ENCODE measurements at places on chromosomes 3 and 15.
A peak's percentile ranks its signal among the peaks of the same experiment; 100 is the strongest.

DNA sequence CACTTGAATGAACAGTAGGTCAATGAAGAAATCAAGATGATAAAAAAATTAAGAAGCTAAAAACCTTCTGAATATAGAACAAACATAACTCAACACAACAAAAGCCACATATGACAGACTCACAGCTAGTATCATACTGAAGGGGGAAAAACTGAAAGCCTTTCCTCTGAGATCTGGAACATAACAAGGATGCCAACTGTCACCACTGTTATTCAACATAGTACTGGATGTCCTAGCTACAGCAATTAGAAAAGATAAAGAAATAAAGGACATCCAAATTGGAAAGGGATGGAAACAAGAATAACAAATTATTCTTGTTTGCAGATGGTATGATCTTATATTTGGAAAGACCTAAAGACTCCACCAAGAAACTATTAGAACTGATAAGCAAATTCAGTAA lies 60.8 kb downstream of the ILDR1 start:
- DNase-seq, result no peak

GRCh38 chr15:31335989-31336592 lies 9.5 kb downstream of the KLF13 start:
- no peak for DNase-seq

- DNase-seq, result no peak
These were observed 230.7 kb downstream of the BBX start for GRCh38 chr3:107753494-107753893.

DNA sequence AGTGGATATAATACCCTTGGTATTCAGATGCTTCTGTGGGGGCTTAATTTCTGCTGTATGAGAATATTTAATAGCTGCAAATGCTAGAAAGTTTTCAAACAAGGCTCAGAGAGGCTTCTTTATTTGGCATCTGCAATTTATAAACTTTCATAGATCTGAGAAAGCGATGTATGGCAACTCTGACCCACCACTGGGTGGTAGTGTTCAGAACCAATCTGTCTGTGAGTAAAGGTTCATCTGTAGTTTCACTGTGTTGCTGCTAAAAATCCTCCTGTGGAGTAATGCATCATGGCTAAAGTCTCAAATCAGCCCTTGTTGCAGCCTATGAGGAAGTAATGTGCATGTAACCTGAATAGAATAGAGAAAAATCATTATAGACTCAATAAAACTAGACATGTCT lies 47.4 kb downstream of the CLSTN2 start:
- no peak for DNase-seq

GRCh38 chr15:67084561-67084960 lies 19.2 kb downstream of the SMAD3 start:
- no peak for DNase-seq

DNA sequence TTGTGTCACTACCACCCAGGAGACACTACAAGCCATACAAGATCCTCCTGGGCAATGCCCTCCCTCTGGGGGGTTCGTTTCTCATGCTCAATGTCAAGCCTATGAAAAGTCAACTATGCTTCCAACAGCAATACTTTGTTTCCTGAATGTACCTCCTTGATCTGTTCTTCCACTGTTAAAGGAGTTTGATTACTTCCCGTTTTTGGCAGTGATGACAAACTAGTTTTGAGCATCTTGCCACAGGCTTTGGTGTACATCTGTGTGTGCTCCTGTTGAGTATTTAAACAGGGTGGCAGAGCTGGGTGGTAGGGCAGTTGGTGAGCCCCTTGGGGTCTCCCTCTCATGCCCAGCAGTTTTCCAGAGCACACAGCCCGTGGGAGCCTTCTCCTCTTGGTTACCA lies 81.4 kb downstream of the IL12A start:
- DNase-seq, result no peak

- no peak for DNase-seq
These were observed 74.2 kb upstream of the ICE2 start for GRCh38 chr15:60553163-60553562.

DNA sequence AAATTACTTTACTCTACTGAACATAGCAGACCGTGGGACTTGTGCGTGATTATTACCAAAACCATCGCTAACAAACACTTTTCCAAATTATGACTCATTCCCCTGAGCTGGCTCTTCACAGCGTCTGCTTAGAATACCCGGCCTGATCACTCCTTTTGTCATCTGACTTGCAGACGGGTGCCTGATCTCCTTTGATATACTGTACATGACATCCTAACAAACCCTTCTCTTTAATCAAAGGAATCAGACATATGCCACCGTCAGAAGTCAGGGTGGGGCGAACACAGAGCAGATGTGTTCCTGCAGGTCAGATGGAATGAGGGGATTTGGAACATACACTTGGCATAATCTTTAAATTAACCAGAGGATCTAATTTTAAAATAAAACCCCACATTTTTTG lies 48.5 kb upstream of the SH3GL3 start:
- DNase-seq, result no peak

- no peak for DNase-seq
These were observed 17.2 kb downstream of the RAD18 start for GRCh38 chr3:8945890-8946600.

GRCh38 chr15:26929588-26929987 lies 41.4 kb upstream of the GABRG3 start:
- DNase-seq, result no peak

GRCh38 chr15:66496951-66497501 lies 536 bp downstream of the SNAPC5 start:
- peak; percentile 18 for DNase-seq

- DNase-seq, result no peak
These were observed 189.7 kb upstream of the CBLB start for GRCh38 chr3:106058475-106058874.

- no peak for DNase-seq
These were observed 15.2 kb downstream of the GK5 start for GRCh38 chr3:142210144-142210543.

- DNase-seq, result no peak
These were observed 180.6 kb downstream of the FAM43A start for GRCh38 chr3:194866236-194866635.

GRCh38 chr15:78077053-78077870 lies at the start of gene TBC1D2B:
TSS of gene TBC1D2B (minus strand) at chr15:78077711. CDS start at chr15:78077652, 59 bp downstream.
- peak; percentile 82 for DNase-seq

DNA sequence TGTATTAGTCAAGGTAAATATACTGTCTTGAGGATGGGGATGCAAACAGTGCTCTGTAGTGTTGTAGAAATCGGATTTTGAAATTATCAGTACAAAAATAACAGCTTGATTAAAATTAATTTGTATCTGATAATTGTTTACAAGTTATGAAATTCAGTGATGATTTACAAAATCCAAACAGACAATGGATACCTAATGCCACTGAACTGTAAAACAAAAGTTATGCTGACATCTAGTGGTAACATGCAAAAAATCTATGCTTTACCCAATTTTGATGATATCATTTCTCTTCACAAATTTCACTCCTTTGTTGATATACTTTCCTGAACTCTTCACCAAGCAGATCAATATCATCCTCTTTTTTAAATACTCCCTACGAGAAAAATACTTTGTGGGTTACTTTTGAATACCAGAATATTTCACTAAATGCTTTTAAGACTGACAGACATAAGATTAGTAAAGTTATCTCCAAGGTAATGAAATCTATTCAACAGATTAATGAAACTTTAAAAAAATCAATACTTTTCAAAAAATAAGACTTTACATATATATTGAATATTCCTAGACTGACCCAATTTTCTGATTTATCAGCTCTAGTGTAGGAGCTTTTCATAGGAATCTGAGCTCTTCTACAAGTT lies 36.0 kb downstream of the MNS1 start:
- no peak for DNase-seq

DNA sequence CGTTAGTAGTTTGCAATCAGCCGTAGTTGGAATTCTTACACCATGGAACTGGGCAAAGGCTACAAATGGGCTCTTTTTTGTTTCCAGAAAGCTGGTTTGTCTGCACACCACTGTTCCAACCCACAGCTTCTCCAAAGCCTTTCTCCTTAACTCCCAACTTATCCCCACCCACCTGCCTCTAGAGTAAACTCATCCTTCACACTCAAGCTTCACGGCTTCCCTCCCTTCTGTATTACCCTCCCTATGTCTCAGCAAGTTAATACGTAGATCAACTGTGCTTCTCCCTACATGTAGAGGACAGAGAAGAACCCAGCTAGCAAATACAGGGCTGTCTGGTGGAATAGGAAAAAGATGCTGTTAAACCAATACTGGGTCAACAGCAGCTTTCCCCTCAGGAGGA lies 363.0 kb upstream of the IL12A start:
- no peak for DNase-seq

DNA sequence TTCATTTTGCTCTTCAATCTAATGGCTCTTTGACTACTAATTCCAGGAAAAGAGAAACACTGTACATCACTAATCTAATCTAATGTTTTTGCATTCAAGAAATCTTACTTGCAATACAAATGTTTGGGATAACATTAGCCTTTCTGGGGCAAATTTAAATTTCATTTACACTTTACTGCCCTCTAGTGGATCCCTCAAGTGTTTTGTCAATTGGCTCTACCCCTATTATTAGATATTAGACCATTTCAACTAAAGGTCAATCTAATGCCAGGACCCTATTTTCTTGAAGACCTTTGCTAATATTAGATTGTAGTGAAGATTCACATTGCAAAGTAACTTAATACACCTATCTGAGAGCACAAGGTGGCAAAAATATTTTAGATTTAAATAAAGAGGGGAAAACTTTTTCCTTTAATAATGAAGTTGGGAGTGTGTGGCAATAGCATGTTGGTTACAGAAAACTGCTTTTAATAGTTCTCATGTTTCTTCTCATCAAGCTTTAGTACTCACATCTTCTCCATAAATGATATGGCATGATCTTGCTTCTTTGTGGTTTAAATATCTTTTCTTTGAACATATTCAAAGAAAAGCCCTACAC lies 5.0 kb downstream of the C2CD4A start:
- no peak for DNase-seq

GRCh38 chr3:143333367-143333766 lies 213.8 kb downstream of the CHST2 start:
- no peak for DNase-seq

DNA sequence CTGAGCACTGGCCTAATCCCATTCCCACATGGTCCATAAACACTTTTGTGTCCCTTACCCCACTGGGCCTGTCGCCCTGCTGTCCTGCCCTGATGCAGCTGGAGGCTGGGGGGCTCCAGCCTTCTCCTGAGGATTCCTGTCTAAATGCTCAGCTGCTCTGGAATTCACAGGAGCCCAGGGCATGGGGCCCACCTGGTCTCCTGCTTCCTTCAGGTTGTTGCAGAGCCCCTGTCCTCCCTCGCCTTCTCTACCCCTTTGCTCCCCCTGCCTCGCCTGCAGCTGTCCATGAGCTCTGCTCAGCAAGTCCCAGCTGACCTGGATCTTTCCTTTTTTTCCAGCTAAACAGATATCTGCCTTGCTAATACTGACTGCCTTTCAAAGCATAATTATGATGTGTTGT lies 286.9 kb downstream of the XXYLT1 start:
- DNase-seq, result no peak

- no peak for DNase-seq
These were observed 695.4 kb upstream of the UBE2E2 start for GRCh38 chr3:22507709-22508108.

DNA sequence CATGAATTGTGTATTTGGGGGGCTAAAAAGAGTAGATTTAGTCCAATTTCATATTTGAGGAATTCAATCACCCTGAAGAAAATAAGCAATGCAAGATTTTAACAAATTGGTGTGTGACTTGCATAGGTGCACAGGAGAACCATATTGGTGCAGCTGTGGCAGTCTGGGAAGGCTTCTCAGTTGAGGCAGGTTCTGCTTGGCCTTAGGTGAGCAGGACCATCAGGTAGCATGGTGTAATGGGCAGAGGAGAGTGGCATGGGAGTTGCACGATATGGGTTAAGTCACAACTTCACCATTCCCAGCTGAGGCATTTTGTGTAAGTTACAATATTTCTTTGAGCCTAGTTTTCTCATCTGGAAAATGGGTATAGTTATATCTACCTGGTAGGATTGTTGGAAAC lies 10.5 kb downstream of the EBLN2 start:
- no peak for DNase-seq

DNA sequence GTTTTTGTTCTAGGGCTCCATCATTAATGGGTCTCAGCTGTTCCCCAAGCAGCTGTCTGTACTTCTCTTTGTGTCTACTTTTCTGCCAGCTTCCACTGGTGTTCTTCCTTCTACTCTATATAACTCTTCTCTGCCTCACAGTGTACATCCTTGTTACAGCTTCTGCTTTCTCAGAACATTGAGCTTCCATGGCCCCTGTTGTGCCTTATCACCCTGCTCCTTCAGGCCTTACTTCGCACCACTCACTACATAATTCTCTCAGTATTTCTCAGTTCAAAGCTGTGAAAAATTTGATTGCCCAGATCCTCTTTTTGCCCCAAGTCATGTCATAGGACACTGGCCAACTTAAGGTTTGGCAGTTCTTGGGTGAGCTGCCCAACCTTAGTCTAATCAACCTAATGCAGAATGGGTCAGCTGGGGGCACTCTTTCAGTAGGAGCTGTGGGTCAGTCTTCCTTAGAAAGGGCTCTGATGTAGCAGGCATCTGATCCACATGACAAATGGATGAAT lies 28.9 kb downstream of the CSTA start:
- no peak for DNase-seq

GRCh38 chr15:73264881-73265280 lies 103.9 kb downstream of the HCN4 start:
- DNase-seq, result no peak

GRCh38 chr15:98853617-98854420 lies 153.8 kb downstream of the PGPEP1L start:
- peak; percentile 36 for DNase-seq

GRCh38 chr15:78364233-78364632 lies 24.1 kb downstream of the CRABP1 start:
- no peak for DNase-seq

GRCh38 chr3:100992231-100993012 lies 799 bp downstream of the ABI3BP start:
- DNase-seq, result peak; percentile 28

DNA sequence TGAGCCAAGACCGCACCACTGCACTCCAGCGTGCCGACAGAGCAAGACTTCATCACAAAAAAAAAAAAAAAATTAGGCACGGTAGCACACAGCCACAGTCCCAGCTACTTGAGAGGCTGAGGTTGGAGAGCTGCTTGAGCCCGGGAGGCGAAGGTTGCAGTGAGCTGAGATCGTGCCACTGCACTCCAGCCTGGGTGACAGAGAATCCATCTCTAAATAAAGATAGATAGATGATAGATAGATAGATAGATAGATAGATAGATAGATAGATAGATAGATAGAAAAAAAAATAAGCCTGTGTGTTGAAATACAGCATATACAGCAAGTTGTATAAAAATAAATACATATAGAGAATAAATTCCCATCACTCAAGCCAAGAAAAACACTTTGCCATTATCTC lies 37.3 kb downstream of the PTH1R start:
- DNase-seq, result no peak

DNA sequence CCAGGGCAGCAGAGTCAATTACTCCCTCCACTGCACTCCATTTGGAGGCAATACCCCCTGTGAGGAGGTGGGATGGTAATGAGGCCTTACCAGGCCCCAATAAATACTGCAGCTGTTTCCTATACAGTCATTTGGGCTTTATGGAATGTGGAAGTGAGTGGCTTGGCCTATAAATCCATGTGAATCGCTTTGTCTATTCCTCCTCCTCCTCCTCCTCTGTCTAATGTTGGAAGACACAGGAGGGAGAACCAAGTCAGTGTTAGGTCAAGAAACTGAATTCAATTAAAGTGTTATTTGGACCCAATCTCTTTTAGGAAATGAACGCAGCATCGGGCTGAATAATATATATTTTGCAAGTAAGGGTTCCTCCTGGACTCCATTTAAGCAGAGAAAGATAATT lies 17.3 kb upstream of the SRGAP3 start:
- DNase-seq, result no peak
